ENCODE measurements at places on chromosomes 6 and 20.

DNA sequence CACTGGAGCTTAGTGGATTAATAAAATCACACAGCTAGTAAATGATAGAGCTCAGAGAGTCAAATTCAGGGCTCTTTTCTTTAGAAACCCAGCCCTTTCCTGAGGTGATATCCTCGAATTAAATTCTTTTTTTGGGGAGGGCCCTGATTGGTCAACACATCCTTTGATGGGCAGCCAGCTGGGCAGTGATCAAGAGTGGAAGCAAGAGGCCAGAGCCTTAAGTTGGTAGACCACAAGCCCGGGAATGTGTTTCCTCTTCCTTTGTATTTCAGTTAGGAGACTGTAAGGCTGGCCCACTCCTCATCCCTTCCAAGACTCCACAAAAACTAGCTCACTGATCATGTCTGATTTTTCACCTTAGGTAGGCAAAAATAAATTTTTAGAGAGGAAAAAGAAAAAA lies 640.5 kb downstream of the DHX35 start:
- DNase-seq, result no peak

GRCh38 chr6:2526766-2527165 lies 224.0 kb downstream of the MYLK4 start:
- no peak for DNase-seq

DNA sequence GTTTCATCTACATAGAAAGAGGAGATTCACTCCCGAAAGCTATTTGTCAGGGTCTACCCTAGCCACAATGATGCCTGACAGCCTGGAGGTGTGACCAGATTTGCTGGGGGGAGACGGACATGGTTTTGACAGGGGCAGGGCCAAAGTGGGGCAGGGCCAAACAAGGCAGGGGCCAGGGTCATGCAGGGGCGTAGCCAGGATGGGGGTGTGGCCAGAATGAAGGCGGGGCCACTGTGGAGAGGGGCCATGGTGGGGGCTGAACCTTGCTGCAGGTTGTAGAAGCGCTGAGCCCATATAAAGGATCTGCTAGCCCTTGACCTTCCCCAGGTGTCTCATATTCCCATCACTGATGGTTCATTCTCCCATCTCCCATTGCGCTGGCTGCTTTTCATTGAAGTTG lies 184.1 kb upstream of the SULF2 start:
- no peak for DNase-seq

- no peak for DNase-seq
Measured at GRCh38 chr20:32631933-32632460, 41.7 kb downstream of the C20orf203 start.

DNA sequence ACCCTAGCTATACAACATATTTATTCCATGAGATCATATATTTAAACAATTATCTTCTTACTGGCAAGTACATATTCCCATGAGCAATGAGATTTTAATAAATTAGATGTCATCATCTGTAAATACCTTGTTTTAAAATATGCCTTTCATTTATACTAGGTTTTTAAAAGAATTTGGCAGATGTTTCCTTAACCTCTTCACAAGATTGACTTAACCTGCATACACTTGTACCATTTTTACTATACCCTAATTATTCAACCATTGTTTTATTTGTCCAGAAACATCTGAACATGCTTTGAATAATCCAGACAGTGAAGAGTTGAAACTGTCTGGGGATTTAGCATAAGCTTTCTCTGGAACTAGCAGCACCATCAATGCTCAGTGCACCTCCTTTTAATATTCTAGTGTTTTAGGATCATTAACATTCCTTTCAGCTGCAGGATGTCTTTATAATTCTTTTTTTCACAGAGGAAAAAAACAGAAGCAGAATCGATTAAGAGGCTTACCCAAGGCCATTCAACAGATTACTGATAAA lies 188.0 kb upstream of the TENT5A start:
- DNase-seq, result no peak

DNA sequence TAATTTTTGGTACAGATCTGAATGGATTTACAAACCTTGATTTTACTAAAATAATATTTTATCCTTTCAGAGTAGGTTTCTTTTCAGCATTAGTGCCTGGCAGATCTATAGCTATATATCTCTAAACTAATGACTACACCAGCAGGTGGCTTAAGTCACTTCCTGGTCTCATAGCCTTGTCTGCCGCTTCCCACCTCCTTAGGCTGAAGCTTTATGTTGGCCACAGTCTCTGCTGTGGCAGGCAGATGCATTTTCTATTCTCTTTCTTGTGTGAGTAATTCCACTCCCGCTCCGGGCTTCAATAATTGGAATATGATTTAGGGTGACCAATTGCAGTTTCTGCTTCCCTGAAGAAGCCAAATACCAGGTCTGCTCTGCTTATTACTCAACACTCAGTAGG lies 226.8 kb upstream of the HS3ST5 start:
- DNase-seq, result no peak

Data from NCI-H1092 treated with DMSO at 0.1 percent for 48 hours (cell line).